ENCODE measurements at places on chromosomes 13 and 19. TPM values are rescaled to one million over a fixed set of nuclear protein-coding genes. Genes with fewer than 3 reads are reported as not detected.

GRCh38 chr13:51524312-51524711 lies 60.0 kb upstream of the WDFY2 start:
- H3K4me1 ChIP-seq: peaks cover 6% of the 10 kb centered on the region
- no peaks in the 10 kb centered on the region for H3K36me3 ChIP-seq
- H3K4me3 ChIP-seq: no peak overlapping the region
- DNase-seq: no peak
- H3K27ac ChIP-seq: no peak overlapping the region

DNA sequence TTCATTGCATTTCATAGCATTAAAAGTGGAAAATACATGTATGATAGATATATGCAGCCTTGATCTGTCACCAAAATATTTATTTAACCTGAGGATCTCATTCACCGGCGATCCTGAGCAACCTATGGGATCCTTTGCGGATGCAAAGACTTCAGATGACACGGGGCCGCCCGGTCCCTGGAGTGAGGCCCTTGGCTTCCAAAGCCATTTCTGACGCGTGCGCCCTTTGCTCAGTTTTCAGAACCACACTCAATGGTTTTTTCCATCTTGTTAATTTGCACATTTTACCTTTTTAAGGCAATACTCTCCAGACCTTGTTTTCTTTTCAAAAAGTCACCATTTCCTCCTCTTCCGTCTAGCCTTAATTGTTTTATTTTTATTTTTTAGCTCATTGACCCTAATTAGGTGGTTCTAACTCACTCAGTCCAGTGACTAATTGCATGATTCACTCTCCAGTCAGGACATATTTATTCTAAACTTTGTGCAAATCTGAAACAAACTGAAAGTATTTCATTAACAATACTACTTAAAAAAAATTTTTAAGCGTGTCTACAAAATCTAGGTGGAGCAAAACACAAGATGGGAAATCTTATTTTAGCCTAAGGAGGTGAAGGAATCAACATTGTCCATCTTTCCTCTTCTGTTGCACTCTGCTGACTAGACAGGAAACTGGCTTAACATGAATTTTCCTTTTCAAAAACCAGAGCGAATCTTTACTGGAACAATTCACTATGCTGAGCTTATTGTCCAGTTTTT lies 47.9 kb downstream of the COL4A1 start:
- H3K27ac ChIP-seq: peak overlapping the region; percentile 19
- peak overlapping the region; percentile 51 for H3K4me3 ChIP-seq
- DNase-seq: no peak

DNA sequence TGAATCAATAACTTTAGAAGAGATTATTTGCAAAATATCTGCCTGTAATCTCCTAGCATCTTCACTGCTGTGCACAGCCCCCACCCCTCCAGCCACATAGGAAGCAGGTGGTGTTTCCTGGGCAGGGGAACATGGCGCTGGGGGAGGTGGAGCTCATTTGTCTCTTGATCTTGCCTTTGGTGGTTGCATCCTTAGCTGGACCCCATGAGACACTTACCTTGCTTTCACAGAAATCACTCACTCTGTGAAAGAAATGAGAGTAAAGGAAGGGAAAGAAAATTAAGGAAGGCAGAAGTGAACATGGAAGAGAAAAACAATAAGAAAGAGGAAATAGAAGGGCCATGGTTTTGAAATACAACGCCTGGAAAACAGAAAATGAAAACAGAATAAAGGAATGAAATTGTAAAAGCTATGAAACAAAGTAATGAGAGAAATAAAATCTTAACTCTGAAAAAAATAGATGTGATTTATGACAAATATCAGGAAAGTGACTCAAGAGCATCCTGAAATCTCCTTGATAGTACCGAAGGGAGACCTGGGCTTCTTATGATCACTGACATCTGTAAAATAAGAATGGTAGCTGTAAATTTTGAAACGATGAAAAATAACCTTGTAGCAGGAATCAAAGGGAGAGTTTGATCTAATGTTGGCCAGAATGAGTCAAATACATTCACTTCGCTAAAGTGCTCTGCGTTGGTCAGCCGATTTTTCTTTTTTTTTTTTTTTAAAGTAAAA lies 17.2 kb upstream of the RNASEH2B start:
- peaks cover 3% of the 10 kb centered on the region for H3K4me1 ChIP-seq
- H3K27ac ChIP-seq: no peak overlapping the region
- no peak overlapping the region for H3K4me3 ChIP-seq

DNA sequence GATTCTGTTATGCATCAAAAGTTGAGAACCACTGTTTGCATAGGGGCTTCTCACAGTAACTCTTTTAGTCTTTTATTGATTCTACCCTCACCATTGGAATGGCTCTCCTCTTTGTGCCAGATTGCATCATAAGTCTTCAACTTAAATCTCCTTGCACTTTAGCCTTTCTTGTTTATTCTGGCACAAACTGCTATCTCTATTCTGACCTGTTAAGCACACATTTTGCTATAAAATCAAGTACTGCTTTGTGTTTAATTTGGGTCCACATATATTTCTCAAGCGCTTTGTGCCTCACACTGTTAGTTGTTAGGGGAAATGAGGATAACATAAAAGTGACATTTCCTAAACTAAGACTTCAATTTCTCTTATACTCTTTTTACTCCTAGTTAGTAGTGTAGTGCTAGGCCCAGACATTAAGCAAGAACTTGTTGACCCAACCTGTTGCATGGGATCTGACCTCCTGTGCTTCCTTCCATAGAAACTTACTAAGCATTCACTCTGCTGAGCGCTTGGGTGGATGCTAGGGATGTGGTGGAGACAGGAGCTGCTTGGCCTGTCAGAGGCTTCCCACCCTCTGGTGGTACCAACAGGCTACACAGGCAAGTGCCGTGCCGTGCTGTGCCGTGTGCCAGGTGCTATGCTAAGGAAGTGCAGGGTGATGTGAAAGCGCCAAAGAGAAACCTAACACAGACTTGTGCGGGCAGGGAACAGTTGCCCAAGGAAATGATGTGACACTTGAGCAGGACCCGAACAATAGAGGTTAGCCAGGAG lies 1.2 kb downstream of the UTP14C start:
- no peak for DNase-seq
- peaks cover 13% of the 10 kb centered on the region for H3K4me1 ChIP-seq
- no peak overlapping the region for H3K27ac ChIP-seq
- peaks cover 58% of the 10 kb centered on the region for H3K36me3 ChIP-seq

DNA sequence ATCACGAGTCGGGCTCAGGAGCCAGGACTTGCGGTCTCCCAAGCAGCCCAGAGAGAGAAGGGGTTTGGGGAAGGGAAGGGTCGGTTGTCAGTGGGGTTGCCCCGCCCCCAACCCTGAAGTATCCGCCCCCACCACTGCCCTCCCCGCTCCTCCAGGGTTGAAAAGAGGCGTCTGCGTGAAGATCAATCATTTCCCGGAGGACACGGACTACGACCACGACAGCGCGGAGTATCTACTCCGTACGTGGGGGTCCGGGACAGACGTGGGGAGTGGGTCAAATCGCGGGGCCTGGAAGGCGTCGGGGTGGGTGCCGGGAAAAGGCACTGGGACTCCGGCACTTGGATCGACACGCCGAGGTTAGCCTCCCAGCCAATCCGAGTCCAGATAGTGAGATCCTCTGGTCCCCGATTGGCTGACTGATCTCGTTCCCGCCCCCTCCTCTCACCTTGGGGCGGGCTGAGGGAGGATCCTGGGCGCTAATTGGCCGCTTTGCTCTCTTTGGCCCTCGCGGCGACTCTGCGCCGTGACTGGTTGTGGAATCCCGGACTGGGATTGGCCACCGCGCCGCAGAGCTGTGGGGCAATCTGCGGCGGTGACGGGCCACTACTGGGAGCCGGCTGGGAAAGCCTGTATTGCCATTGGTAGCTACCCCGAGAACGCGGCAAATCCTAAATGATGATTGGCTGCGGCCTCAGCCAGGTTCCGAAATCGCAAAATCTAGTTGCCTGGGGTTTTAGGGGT lies 13.3 kb upstream of the CACNG6 start:
- H3K27ac ChIP-seq: peak overlapping the region; percentile 89
- H3K27me3 ChIP-seq: peaks cover 17% of the 10 kb centered on the region
- peak overlapping the region; percentile 91 for H3K4me3 ChIP-seq
- peak; percentile 95 for DNase-seq

DNA sequence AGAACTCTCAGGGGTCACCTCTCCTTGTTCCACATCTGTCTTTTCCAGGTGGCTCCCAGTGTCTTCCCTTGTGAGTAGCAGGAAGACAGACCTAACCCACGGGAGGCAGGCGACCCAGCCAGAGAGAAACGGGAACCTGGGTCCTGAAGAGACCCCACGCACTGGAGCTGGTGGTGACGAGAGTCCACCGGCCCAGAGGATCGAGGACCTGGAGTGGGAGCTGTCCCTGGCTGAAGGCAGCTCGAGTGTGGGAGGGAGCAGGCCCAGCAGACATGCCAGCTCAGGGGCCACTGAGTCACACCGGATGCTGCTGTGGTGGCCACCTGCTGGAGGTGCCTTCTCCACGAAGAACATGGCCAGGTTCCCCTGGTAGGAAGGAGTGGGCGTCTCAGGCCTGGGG lies 66.5 kb upstream of the ATP12A start:
- peaks cover 8% of the 10 kb centered on the region for H3K4me1 ChIP-seq
- peaks cover 5% of the 10 kb centered on the region for H3K27me3 ChIP-seq
- no peaks in the 10 kb centered on the region for H3K36me3 ChIP-seq

- DNase-seq: no peak
- no peaks in the 10 kb centered on the region for H3K4me1 ChIP-seq
- H3K27ac ChIP-seq: no peak overlapping the region
- H3K27me3 ChIP-seq: peaks cover 2% of the 10 kb centered on the region
Measured at GRCh38 chr13:74696148-74696922, 562.1 kb upstream of the KLF12 start.

- peaks cover 14% of the 10 kb centered on the region for H3K4me1 ChIP-seq
- H3K4me3 ChIP-seq: no peak overlapping the region
- no peak for DNase-seq
- no peak overlapping the region for H3K27ac ChIP-seq
Measured at GRCh38 chr13:43077461-43077860, 54.1 kb downstream of the DNAJC15 start.

GRCh38 chr13:100887729-100888151 lies 213.1 kb upstream of the TMTC4 start:
- H3K4me1 ChIP-seq: peaks cover 4% of the 10 kb centered on the region
- H3K27me3 ChIP-seq: no peaks in the 10 kb centered on the region
- no peaks in the 10 kb centered on the region for H3K36me3 ChIP-seq
- no peak overlapping the region for H3K4me3 ChIP-seq
- no peak for DNase-seq
- no peak overlapping the region for H3K27ac ChIP-seq

- peak overlapping the region; percentile 16 for H3K27ac ChIP-seq
- DNase-seq: no peak
- H3K4me3 ChIP-seq: no peak overlapping the region
- H3K27me3 ChIP-seq: peaks cover 10% of the 10 kb centered on the region
Measured at GRCh38 chr13:111215081-111216047, 100.3 kb downstream of the ARHGEF7 start.

DNA sequence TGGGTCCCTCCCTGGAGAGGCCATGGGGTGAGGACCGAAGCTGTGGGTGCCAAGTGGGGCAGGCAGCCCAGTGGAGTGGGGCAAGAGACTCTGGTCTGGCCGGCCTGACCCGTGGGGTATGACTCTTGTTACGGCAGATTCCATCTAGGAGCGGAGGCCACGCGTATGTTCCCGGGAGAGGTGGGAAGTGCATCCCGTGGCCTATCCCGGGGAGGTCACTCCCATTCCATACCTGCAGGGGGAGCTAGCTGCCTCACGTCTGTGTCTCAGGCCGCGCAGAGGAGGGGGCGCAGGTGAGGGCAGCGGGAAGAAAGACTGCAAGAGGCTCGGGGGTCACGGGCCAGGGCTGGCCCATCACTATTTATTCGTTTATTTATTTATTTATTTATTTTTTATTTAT lies 4.9 kb downstream of the CSNK1G2 start:
- peaks cover 18% of the 10 kb centered on the region for H3K4me1 ChIP-seq
- peak overlapping the region; percentile 64 for H3K27ac ChIP-seq
- DNase-seq: peak; percentile 72

GRCh38 chr13:27813826-27814225 lies 21.5 kb downstream of the GSX1 start:
- H3K27ac ChIP-seq: no peak overlapping the region
- DNase-seq: no peak
- H3K4me3 ChIP-seq: no peak overlapping the region
- no peaks in the 10 kb centered on the region for H3K4me1 ChIP-seq
- H3K27me3 ChIP-seq: peaks cover 19% of the 10 kb centered on the region

DNA sequence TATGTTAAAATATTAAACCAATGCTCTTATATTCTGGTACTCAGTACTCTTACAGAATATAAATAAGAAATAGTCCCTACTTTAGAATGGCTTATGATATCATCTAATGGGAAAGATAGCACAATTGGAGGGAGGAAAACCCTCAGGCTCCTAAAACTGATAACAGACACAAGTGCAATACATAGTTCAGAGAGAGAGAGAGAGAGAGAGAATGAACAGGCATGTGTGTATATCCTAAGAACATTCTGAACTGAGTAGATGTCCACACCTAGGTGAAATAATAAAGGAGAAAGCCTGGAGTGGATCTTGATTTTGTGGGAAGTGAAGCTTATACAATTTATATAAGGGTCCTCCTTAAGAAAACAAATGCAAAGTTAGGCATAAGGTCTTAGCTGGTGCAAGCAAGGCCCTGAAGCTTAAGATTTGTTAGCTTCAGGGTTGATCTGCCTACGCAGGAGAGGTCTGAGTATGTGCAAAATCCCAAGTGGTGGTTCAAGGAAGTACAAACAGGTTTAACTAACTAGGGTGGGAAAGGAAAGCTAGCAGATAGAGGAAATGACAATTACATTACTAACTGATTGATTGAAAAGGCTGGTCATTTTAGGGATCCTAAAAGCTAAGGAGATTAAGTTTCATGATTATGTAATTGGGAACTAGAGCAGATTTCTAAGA lies 53.3 kb downstream of the SOX21 start:
- peaks cover 10% of the 10 kb centered on the region for H3K4me1 ChIP-seq
- H3K27ac ChIP-seq: no peak overlapping the region
- H3K4me3 ChIP-seq: no peak overlapping the region
- H3K27me3 ChIP-seq: no peaks in the 10 kb centered on the region
- no peaks in the 10 kb centered on the region for H3K36me3 ChIP-seq

The TNNT1 gene
- 2.8 TPM for total RNA-seq

The MED29 gene
- 32.4 TPM for total RNA-seq

The ECSIT gene
- 16.7 TPM for total RNA-seq

The TSC22D1 gene
- 73.0 TPM for total RNA-seq
